ENCODE measurements at places on chromosomes 3 and 15.

- no peak for DNase-seq
Observed at GRCh38 chr3:34020726-34021680, 222.6 kb downstream of the PDCD6IP start.

- DNase-seq = no peak
Observed at GRCh38 chr15:71804695-71805470, 5.5 kb upstream of the NR2E3 start.

DNA sequence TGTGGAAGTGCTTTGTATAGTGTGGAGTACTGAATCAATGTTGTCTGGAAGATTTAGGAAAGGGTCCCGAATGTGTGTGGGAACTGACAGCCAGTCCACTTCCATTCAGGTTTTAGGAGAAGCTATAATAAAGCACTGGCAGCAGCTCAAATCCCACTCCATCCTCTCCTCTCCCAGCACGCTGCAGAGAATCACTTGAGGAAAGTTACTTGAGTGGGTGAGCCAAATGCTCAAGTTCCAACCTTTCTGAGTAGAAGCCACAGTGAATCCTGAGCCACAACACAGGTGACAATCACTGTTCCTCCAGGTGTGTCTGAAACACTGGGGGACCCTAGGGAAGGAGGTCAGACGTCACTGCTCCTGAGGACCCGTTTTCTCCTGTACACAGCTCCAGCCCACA is 106.5 kb downstream of the TIGIT start:
- DNase-seq = no peak

DNA sequence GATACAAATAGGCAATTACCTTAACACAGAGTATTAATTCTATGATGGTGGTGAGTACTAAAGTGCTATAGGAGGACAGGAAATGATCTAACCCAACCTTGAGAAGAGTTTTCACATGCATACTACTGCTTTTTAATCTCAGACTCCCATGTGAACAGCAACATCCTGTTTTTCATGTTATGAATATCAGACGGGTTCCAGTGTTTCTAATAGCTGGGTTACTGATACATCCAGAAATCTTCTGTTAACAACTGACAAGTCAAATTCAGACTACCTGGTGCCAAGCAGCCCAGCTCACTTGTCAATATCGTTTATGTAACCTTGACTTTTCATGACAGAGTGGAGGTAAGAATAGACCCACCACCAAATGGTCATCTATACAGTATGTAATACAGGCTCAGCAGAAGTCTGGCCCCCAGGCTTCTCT is 220.2 kb upstream of the COL8A1 start:
- no peak for DNase-seq

GRCh38 chr3:141686466-141687291 is 51.4 kb upstream of the RNF7 start:
- no peak for DNase-seq

GRCh38 chr3:40680685-40681657 is 156.2 kb downstream of the ZNF621 start:
- no peak for DNase-seq

- no peak for DNase-seq
Observed at GRCh38 chr3:115713284-115713683, 90.0 kb downstream of the GAP43 start.

GRCh38 chr3:48548126-48548525 is 8.5 kb downstream of the PFKFB4 start:
- DNase-seq = no peak

DNA sequence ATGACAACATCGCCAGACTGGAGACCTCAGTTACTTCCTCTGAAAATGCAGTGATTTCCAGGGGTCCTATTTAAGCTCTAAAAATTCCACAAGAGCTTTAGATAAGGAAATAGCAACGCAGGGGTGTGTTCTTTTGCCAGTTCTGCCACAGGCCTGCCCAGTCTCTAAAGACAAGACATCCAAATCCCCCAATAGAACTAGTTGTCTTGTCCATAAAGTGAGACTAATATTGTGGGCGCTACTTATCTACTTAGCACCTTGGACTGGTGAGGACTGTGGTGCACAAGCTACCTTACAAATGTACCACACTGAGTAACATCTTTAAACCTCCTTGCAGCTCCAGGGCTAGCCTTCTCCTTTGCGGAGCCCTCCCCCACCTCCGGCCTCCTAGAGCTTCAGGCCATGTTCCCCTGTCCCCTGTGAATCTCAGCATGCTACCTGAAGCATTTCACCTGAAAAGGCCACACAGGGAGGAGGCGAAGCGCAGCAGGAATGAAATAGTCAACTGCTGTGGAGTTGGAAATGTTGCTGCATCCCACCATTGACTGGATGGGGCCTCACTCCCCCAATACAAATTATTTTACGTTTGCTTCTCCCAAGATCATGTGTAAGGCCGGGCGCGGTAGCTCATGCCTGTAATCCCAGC is 9.6 kb upstream of the LRRC2 start:
- no peak for DNase-seq

- no peak for DNase-seq
Observed at GRCh38 chr3:61055447-61055846, 195.8 kb downstream of the FHIT start.

DNA sequence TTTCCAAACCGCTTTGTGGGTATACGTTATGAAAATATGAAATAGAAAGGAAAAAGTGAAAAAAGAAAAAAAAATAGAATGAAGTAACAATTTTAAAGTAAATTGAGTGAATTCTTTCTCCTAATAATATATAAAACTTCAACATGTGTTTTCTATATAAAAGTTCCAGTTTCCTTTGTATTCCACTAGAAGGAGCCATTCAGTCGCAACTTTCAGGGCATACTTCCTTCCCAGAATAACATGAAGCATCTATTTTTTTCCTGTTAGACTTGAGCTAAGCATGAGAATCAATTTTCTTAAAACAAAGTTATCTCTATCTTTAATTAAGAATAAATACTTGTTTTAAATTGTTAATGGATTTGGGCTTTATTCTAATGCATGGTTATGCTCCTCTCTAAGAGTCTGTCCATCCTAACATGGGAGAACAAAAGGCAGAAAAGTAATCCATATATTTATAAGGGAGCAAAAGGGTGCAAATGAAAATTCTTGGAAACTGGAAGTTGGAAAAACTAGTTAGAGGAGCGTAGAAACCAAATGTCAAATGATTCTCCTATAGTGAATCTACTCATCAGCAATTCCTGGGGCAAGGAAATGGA is 16.0 kb upstream of the VGLL3 start:
- no peak for DNase-seq

DNA sequence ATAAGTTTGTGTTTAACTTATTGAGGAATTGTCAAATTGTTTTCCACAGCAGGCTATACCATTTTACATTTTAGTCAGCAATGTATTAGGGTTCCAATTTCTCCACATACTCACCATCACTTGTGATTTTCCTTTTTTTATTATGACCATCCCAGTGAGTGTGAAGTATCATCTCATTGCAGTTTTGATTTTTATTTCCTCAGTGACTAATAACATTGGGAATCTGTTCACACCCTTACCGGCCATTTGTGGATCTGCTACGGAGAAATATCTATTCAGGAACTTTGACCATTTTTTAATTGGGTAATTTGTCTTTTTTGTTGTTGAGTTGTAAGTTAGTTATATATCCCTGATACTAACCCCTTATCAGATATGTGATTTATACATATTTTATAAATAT is 54.8 kb upstream of the LMCD1 start:
- no peak for DNase-seq

DNA sequence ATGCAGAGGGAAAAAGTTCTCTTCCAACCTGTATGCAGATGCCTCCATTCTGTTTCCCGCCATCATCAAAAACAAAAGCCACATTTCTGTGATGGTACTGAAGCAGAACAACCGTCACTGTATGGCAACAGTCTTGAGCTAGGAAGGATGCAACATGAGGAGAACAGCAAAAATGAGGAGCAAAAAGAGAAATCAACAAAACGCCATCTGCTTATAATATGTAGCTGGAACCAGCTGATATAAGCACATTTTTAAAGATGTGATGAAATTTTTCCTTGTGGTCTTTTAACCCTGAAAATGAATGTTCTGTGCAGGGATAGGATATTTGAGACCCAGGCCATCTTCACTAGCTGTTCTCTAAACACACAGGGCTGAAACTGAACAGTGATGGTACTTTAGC is 287.0 kb downstream of the ZIC4 start:
- DNase-seq = no peak

DNA sequence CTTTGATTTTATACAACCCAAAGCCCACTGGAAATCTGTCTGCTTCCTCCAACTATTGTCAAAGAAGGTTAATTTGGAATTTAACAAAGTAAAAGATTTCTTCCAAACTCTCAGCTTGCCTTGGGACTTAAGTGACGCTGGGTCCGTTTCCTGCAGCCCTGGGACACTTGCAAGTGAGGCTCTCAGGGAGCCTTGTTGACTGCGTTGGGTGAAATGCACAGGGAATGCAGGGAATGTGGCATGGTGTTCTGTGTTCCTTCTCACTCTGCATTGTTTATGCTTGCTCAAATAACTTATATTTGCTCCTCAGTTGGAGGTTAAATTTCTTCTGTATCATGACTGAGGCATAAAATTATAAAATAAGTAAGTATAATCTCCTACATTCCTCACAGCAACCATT is 60.9 kb upstream of the TJP1 start:
- no peak for DNase-seq

- DNase-seq = peak; percentile 12
Observed at GRCh38 chr3:101567528-101568317, 6.1 kb downstream of the TRMT10C start.

DNA sequence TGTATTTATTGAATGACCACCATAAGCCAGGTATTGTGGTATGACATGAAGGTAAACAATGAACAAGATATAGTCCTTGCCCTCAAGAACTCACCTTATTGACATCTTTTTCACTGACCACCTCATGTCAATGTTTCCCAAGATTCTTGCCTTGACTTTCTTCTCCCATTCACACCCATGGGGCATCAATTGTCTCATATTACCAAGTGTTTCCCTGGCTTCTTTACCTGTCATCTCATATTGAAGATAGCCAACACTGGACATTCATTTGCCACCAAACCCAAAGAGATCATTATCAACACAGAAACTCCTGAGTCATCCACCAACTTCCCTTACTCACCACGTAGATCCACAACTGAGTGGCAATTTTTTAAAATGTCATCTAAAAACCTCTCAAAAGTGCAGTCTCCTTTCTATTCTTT is 2.2 kb downstream of the EFHB start:
- no peak for DNase-seq

GRCh38 chr15:40343512-40343911 is 2.8 kb upstream of the CCDC9B start:
- no peak for DNase-seq

DNA sequence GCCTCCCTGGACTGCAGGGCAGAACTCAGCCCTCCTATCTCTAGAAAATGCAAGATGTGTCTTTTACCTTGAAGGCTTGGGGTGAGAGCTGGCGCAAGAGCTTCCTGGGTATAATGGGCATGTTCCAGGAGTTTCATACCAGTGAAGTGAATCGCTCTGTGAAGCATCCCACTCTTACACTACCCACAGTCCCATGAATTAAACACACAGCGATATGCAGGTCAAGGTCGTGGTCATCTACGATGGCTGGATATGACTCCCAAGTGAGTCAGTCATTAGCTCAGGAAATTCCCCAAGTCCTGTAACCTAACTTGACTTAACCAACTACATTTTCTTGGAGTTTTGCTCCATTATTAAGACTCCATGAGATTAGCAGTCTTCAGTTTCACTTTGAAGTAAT is 439.7 kb downstream of the NTRK3 start:
- no peak for DNase-seq

DNA sequence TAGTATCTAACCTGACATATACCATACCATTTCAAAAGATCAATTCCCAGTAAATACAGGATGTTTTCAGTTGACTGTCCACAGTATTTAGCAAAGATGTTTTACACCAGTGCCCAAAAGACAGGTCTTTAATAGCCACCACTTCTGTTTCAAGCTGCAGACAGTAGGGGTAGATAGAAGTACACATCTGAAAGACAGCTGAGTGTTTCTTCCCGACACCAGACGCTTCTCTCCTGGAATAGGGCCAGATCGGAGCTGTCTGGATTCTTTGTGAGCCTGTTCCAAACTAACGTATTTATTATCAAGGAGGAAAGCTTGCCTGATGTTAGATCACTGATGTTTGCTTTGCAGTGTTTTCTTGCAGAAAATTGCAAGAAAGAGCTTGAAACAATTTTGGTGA is 136.1 kb upstream of the RBMS3 start:
- DNase-seq = no peak

DNA sequence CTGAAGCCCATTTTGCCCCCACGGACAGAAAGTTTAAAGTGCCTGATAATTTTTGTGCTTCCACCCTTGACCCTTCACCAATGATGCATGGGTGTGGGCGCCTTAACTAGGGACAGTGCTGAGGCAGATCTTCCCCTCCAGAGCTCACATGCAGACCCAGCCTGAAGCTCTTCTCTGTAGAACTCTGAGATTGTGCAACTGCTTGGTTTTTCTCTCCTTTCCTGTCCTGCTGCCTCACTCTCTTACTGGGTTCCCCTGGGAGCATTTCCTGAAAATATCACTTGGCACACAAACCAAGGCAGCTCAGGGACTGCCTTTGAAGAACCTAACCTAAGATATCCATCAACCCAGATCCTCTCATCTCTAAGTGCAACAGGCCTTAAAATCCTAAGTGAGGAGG is 220.3 kb upstream of the STT3B start:
- DNase-seq = no peak

- DNase-seq = no peak
Observed at GRCh38 chr3:171321559-171322360, 138.4 kb downstream of the TNIK start.

- no peak for DNase-seq
Observed at GRCh38 chr3:69542089-69542804, 156.4 kb upstream of the FRMD4B start.

DNA sequence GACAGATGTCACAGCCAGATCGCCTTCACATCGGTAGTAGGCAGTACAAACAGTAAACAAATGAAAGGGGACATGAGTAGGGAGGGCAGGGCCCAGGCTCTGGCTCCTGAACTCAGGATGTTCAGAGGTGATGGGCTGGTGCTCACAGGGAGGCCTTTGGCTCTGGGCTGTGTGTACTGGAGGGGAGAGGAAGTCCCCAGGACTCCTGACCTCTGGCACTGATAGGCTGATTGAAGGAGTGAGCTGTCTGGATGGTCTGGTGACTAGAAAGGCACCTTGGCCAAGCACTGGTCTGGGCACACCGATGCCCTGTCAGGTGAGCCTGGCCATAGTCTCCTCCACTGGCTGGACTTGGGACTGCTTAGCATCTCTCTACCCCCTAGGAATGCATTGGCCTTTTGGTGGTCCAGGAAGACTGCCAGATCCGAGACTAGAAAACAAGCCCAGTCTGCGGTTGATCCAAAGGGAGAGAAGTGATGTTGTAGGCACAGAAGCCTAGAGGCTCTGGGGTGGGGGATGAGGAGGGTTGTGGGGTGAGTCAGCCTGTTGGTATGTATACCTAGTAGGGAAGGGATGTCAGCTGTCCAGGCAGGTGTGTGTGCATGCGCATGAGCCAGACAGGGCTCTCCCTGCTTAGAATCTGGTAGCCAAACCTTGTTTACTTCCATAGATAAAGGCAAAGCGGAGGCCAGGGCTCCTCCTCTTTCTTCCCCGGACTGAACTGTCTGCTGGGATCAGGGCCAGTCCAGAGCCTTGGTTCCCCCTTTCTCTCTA is 1.9 kb downstream of the SPINT1 start:
- DNase-seq = no peak

Measured in activated T-helper 9 cell treated with anti-CD3 and anti-CD28 coated beads, Interleukin-2, amount 50 U/mL, for 16 hours (primary cell).